GM18507 (cell line): ENCODE measurements at places on chromosomes 7 and 10.

- no peak for DNase-seq
These were observed 638.2 kb upstream of the FZD8 start for GRCh38 chr10:36280321-36280741.

DNA sequence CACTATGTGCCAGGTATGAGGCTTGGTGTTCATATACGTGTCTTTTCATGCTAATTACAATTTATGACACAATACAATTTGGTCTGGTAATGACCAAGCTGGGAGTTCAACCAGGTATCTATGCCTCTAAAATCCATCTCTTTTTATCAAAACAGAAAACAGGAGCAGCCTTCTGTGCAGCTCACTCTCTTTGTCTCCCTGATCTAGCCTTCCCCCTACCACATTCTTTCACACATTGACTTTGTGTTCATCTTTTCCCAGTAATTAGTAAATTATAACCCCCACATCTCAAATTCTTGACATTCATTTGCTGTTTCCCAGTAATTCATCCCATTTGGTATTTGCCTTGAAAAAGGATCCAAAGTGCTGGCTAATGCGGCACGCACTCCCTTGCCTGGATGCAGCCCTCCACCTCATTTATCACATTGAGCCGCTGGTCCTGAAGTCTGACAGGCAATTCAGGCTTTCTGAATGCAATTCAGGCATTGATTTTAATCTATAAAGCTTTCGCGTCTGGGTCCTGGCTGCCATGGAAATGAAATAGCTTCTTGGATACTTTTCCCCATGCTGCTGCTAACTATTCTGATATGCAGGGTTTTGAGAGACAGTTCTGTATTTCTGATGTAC lies 112.5 kb upstream of the ANKRD1 start:
- no peak for DNase-seq

DNA sequence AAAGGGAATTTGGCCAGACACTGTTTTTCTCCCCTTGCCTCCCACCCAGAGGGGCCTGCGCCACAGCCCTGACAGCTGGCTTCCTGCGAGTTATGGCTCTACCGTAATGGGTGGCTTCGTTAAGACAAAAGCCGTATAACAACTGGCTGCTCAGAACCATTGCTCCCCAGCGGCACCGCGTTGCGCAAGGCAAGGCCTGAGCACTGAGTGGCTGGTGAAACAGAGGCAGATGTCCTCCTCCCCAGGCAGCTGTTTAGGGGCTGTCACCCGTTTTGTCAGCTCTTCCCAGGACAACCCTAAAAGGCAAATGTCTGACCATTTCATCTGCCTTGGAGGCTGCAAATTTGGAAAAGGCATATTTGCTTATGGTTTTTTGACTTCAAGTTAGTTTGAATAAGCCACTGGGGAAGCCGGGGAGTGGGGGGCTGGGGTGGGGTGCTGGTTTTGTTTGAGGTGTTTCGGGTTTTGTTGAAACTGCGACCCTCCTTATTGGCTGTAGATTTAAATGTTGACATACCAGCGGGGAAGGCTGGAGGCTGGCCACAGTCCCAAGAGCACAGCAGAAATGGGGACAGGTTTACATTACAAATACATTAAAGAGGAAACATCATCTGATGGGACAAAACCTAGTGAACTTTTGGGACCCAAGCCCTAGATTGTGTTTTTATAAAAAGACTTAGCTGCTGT lies 681 bp upstream of the SPOCK2 start:
- no peak for DNase-seq

GRCh38 chr7:104208421-104208780 lies 588 bp upstream of the ORC5 start:
- no peak for DNase-seq

GRCh38 chr10:119801998-119802538 lies 70.6 kb downstream of the MCMBP start:
- DNase-seq: no peak

- no peak for DNase-seq
These were observed 468.8 kb upstream of the AUTS2 start for GRCh38 chr7:69129524-69129923.
